ENCODE measurements at places on chromosomes 12 and 14.
A peak's percentile ranks its signal among the peaks of the same experiment; 100 is the strongest.

DNA sequence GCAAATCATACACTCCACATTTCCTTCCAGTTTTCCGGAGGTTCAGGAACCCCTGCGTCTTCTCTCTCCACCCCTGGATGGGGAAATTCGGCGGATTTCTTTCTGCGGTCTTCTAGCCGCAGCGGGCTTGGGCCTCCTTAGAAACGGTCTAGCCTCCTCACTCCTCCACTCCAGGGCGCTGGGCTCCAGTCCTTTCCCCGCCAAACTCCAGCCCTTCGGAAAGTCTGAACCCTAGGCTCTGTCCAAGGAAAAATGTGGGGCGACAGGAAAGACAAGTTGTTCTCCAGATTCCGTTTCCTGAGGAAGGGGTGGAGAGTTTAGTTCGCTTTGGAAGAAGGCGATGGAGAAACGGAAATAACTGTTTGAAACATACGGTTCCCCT, 1.4 kb upstream of the HOXC10 start:
- H3K27me3 ChIP-seq = peaks cover 95% of the 10 kb centered on the region
- peak overlapping the region; percentile 85 for H3K27ac ChIP-seq
- no peak overlapping the region for H3K4me3 ChIP-seq
- no peak for DNase-seq
- peaks cover 11% of the 10 kb centered on the region for H3K36me3 ChIP-seq
- H3K4me1 ChIP-seq = peaks cover 37% of the 10 kb centered on the region

- H3K4me1 ChIP-seq = peaks cover 2% of the 10 kb centered on the region
- peak overlapping the region; percentile 14 for H3K27ac ChIP-seq
- peaks cover 71% of the 10 kb centered on the region for H3K36me3 ChIP-seq
- no peak for DNase-seq
Observed at GRCh38 chr12:132014092-132014914, 64.6 kb downstream of the EP400 start.

- H3K4me1 ChIP-seq = peaks cover 2% of the 10 kb centered on the region
- H3K4me3 ChIP-seq = no peak overlapping the region
- H3K27me3 ChIP-seq = no peaks in the 10 kb centered on the region
- H3K36me3 ChIP-seq = peaks cover 42% of the 10 kb centered on the region
Observed at GRCh38 chr12:117167769-117168168, 22.5 kb downstream of the FBXO21 start.

DNA sequence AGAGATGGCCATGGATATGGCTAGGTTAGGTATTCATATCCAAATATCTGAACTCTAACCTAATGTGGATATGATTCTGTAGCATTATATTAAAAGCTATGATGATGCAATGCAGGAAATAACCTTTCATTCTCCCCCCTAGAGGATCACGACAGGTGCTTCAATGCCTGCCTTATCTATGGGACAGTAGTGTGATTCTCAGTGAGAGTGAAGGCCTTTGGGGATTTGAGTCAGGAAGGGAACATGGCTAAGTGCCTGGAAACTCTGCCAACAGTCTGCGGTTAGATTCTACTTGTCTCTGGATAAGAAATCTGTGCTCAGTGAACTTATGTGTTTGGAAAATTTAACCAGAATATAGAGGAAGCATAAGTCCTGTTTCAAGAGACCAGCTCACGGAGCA, 81.8 kb downstream of the SLC38A1 start:
- H3K4me3 ChIP-seq = no peak overlapping the region
- peak overlapping the region; percentile 86 for H3K27ac ChIP-seq
- DNase-seq = no peak
- no peaks in the 10 kb centered on the region for H3K27me3 ChIP-seq
- H3K4me1 ChIP-seq = peaks cover 52% of the 10 kb centered on the region
- peaks cover 78% of the 10 kb centered on the region for H3K36me3 ChIP-seq

DNA sequence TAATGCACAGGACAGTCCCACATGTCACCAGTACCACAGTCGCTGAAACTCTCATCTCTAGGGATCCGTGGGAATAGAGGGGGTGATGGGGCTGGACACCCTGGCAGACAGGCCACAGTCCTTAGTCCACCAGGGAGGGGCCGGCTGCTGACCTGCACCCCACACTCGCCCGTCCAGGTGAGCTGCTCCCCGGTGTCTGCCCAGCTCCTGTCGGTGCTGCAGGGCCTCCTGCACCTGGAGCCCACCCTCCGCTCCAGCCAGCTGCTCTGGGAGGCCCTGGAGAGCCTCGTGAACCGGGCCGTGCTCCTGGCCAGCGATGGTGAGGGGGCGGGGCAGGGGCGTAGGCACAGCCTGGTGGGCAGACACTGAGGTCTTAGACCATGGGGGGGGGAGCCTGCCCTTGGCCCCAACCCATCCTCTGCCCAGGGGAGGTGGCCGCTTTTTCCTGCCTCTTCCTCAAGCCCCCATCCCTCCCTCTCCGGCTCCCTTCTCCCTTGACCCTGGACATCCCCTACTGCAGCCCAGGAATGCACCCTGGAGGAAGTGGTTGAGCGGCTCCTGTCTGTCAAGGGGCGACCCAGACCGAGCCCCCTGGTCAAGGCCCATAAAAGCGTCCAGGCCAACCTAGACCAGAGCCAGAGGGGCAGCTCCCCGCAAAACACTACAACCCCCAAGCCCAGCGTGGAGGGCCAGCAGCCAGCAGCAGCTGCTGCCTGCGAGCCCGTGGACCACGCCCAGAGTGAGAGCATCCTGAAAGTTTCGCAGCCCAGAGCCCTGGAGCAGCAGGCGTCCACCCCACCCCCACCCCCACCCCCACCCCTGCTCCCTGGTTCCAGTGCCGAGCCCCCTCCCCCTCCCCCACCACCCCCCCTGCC, 17.1 kb upstream of the ADSS1 start:
- peaks cover 25% of the 10 kb centered on the region for H3K36me3 ChIP-seq
- H3K27me3 ChIP-seq = no peaks in the 10 kb centered on the region
- no peak overlapping the region for H3K4me3 ChIP-seq
- peaks cover 7% of the 10 kb centered on the region for H3K4me1 ChIP-seq
- DNase-seq = no peak

DNA sequence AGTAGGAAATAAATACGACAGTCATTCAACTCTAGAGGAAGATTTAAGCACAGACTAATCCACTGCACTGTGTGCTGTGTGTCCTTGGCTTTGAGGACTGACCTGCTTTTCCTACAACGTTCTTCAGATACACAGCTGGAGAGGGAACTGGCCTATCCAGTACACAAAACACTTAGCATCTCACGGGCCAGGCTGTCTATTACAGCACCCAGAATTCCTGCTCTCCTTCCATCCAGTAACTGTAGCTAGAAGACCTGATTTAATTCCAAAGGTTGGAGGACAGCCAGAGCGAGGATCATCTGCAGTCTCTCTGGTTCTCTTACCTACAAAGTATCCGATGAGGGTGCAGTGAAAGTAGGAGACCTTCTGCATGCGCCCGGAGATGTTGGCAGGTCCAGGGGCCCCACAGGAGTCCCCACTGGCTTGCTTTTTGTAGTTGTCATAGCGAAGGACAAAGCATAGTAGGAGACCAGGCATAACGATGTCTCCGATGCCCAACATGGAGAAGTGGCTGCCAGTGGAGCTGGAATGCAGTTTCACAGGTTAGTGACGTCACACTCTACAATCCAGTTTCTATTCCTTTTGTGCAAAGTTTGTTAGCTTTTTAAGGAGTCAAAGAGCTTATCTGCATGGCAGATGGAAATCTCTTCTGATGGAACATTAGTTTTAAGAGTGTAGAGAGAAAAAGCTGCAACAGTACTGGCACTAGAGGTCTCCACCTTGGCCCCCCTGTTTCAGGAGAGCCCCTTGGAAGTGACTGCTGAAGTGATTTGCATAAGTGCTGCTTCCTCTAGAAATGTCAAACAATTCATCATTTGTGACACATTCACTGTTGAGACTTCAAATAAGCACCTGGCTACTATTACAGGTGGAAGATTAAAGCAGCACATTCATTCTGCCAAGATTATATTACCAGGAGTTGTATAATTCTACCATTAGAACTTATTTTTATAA, 41.7 kb downstream of the ACADS start:
- no peaks in the 10 kb centered on the region for H3K27me3 ChIP-seq
- H3K36me3 ChIP-seq = peaks cover 61% of the 10 kb centered on the region
- H3K4me3 ChIP-seq = no peak overlapping the region
- no peak for DNase-seq
- peaks cover 6% of the 10 kb centered on the region for H3K4me1 ChIP-seq
- peak overlapping the region; percentile 42 for H3K27ac ChIP-seq

DNA sequence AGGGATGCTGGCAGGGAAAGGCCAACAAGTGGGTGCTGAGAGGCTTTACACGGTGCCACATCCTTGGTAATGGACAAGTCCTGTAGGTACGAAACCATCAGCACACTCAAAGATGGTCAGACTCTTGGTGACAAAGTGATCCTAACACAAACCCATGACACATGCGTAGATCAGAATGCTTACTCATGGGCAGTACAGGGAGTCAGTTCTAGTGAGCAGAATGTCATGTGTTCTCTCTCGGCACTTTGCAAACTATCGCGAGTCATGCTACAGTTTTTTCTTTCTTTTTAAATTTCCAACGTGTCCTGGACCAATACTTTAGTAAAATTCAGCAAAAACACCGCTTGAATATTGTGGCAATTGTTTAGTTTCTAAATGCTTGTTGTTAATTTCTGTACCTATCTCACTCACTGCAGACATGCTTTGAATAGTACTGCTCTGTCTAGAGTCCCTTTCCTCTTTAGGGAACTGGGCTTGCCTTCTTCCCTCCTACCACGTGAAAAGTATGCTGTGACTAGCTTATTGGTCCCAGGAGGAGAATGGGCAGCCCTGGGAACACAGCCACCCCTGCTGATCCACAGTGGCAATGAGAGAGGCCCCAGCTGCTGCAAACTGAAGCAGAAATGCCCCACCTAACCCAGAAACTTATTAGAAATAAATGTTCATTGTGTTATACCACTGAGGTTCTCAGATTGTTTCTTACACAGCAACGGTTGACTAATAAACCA, 62.4 kb downstream of the UBR7 start:
- DNase-seq = no peak
- H3K36me3 ChIP-seq = peaks cover 17% of the 10 kb centered on the region
- peaks cover 6% of the 10 kb centered on the region for H3K4me1 ChIP-seq

DNA sequence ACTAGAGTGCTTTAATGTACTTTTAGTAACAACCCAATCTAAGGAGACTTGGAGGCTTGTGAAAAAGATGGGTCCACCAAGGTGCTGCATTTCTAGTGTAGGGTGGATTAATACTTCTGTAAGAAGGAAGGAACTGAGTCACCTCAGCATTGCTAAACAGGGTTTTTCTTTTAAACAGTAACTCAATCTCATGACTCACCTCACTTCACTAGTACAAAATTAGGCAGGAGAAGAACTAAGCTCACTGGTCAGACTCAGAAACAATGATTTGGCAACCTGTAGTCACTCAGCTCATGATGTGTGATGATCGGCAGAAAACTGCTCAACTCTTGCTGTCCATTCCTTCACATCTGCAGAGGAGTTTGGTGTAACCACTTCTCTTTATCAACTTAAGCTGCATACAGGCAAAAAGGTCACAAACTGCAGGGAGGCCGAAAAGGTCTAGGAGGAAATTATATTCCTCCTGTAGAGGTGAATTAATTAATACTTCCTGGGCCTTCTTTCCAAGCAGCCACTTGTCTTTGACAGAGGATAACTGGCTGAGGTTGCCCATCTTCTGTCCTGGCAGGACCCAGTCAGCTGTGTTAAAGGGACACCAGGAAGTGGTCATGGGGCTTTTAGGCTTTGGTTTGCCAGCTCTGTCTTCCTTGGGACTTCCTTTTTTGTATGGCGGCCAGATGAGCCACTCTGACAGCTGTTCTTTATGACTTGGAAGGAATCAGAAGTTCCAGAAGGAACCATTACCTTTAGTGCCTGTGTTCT, 466.9 kb downstream of the FUT8 start:
- peaks cover 15% of the 10 kb centered on the region for H3K27me3 ChIP-seq
- no peaks in the 10 kb centered on the region for H3K4me1 ChIP-seq
- H3K27ac ChIP-seq = no peak overlapping the region
- H3K4me3 ChIP-seq = no peak overlapping the region
- no peak for DNase-seq
- no peaks in the 10 kb centered on the region for H3K36me3 ChIP-seq

- no peaks in the 10 kb centered on the region for H3K4me1 ChIP-seq
- H3K27me3 ChIP-seq = no peaks in the 10 kb centered on the region
- no peak overlapping the region for H3K27ac ChIP-seq
Observed at GRCh38 chr12:29970501-29970900, 186.8 kb upstream of the TMTC1 start.

DNA sequence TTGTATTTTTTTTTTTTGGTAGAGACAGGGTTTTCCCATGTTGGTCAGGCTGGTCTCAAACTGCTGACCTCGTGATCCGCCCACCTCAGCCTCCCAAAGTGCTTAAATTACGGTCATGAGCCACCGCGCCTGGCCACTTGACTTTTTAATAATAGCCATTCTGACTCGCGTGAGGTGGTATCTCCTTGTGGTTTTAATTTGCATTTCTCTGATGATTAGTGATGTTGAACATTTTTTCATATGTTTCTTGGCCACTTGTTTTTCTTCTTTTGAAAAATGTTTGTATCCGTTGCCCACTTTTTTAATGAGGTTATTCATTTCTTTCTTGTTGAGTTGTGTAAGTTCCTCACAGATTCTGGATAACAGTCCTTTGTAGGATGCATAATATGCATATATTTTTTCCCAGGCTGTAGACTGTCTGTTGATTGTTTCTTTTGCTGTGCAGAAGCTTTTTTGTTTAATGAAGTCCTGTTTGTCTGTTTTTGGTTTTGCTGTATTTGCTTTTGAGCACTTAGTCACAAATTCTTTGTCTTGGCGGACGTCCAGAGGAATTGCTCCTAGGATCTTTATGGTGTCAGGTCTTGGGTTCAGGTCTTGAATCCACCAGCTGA, 10.3 kb upstream of the PGAM5 start:
- peak overlapping the region; percentile 81 for H3K27ac ChIP-seq
- H3K36me3 ChIP-seq = peaks cover 59% of the 10 kb centered on the region
- peaks cover 26% of the 10 kb centered on the region for H3K4me1 ChIP-seq
- DNase-seq = peak; percentile 53
- H3K27me3 ChIP-seq = no peaks in the 10 kb centered on the region

DNA sequence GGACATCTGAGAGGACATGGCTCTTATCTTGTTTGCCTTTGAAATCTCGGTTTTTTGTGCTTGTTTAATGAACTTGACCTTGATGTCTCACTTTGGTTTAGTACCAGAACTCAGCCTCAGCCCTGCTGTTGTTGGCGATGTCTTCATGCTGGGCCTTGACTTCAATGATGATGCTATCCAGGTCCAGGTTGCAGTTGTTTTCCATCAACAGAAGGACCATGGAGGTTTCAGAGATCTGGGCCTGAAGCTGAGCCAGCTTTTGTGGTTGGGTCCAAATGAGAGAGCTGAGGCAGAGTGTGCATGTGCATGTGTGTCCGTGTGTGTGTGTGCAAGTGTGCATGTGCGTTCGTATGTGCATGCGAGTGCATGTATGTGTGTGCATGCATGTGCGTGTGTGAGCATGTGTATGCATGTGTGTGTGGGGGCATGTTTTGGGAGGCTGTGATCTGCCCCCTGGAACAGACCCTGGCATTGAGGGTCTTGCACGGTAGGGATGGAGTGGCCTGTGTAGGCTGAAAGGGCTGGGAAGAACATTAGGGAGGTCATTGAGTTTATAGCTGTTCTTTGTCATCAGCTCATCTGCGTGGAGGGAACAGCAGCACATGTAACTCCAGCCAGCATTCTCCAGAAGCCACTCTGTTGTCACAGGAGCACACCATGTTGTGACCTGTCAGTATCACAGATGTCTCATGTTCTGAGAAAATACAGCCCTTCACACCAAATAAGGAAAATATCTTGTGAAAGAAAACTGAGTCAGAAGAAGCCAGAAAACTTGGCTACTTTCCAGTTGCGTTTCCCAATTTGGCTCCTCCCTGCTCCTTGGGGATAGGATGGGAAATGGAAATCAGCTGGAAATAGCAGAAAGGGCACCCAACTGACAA, 10.0 kb upstream of the KRT82 start:
- H3K4me3 ChIP-seq = no peak overlapping the region
- DNase-seq = no peak
- H3K36me3 ChIP-seq = no peaks in the 10 kb centered on the region

Data from stimulated activated naive B cell treated with anti-CD40 and anti-IgM and Interleukin-4, amounts not matched to agents 10 μg/mL and 1 μg/mL and 100 μg/mL, for 72 hours (primary cell).